ENCODE measurements at places on chromosomes 12 and 14.
A peak's percentile ranks its signal among the peaks of the same experiment; 100 is the strongest.

GRCh38 chr12:46268583-46269428 is at the start of gene SLC38A1:
Gene SLC38A1 (minus strand): TSS chr12:46269043. CDS start chr12:46239800, 29,243 bp downstream.
- peak; percentile 85 for DNase-seq

- no peak for DNase-seq
Measured at GRCh38 chr12:116564080-116564479, 4.9 kb downstream of the MAP1LC3B2 start.

- no peak for DNase-seq
Measured at GRCh38 chr12:3216726-3217682, 139.8 kb downstream of the TSPAN9 start.

DNA sequence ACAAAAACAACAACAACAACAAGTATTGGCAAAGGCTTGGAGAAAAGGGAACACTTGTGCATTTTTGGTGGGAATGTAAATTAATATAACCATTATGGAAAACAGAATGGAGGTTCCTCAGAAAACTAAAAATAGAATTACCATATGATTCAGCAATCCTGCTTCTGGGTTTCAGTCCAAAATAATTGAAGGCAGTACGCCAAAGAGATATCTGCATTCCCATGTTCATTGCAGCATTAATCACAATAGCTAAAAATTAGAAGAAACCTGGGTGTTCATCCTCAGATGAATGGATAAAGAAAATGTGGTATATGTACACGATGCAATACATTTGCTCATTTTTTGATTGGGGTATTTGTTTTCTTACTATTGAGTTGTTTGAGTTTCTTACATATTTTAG is 813.0 kb downstream of the NRXN3 start:
- DNase-seq: no peak

DNA sequence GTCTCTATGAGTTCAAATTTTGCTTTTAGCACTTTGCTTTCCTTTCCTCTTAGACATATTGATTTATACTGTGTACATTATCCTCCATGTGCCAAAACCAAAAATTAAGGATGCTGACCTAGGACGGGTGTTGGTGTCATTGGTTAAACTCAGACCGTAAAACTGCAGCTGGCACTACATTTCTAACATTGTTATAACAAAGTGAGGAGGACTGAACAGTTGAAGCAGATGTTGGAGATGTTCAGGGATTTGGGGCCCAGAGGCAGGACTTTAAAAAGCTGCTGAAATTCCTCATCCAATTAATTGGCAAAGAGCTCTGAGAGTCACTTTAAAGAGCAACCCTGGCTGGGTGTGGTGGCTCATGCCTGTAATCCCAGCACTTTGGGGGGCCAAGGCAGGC is 72.4 kb downstream of the TMTC1 start:
- DNase-seq: no peak

GRCh38 chr14:98290596-98290995 is 981.4 kb downstream of the BCL11B start:
- no peak for DNase-seq

DNA sequence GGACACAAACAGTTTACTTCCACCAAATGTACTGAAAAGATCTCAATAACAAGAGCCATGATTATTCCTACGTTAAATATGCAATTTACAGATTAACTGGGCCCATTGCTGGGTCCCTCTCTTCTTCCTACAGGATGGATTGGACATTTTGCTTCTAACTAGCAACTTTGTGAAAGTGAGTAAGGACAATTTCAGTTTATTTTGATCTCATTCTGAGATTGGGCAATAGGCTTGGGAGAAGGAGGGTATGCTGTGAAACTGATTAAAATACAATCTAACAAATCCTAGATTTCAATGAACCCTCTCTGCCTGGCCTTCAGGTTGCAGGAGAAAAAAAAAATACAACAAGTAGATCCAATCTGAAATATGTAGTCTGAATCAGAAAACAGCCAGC is 121.5 kb downstream of the PRKD1 start:
- no peak for DNase-seq

GRCh38 chr14:37143475-37143874 is 28.9 kb downstream of the SLC25A21 start:
- DNase-seq: no peak

- no peak for DNase-seq
Measured at GRCh38 chr12:116263844-116264243, 13.6 kb downstream of the MED13L start.

DNA sequence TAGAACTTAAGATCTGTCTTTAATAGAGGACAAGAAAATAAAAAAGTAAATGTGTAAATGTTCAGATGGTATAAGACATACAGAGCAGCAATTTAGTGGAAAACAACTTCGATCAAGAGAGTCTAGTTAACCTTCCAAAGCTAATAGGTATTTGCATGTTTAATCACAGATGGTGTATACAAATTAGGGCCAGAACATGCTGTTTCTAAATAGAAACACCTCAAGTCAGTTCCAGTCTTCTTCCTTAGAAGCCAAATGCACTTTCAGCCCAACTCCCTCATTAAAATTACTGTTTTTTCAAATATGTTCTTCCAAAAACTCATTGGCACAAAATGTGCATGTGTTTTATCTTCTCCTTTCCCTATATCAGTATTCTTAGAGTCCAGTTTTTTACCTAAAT is 604.4 kb downstream of the SLC6A15 start:
- no peak for DNase-seq

DNA sequence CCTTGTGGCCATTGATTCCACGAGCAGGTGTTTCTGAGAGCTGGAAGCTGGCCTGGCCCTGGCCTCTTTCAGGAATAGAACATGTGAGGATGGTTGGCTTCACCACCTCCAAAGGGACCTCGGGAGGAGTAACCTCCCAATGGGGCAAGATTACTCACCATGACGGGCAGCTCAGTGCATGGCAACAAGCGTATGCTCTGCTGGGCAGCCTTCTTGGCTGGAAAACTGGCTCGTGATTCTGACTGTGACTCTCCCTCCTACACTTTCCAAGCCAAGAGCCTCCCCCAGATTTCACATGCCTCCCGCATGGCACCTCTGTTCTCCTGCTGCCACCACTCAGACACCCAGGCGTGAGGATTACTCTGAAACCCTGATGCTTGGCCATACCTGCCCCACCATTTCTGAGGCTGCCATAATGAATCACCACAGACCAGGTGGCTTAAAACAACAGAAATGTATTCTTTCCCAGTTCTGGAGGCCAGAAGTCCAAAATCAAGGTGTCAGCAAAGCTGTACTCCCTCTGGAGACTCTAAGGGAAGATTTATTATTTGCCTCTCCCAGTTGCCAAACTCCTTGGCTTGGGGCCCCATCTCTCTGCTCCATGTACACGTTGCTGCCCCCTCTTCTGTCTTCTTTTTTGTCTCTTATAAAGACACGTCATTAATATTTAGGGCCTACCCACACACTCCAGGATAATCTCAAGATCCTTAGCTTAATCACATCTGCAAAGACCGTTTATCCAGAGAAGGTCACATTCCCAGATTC is 215.9 kb downstream of the CHST11 start:
- DNase-seq: no peak

GRCh38 chr12:11877869-11878780 is 192.6 kb upstream of the BCL2L14 start:
- peak; percentile 28 for DNase-seq

GRCh38 chr14:104341532-104342434 is 203.4 kb downstream of the KIF26A start:
- DNase-seq: peak; percentile 73

DNA sequence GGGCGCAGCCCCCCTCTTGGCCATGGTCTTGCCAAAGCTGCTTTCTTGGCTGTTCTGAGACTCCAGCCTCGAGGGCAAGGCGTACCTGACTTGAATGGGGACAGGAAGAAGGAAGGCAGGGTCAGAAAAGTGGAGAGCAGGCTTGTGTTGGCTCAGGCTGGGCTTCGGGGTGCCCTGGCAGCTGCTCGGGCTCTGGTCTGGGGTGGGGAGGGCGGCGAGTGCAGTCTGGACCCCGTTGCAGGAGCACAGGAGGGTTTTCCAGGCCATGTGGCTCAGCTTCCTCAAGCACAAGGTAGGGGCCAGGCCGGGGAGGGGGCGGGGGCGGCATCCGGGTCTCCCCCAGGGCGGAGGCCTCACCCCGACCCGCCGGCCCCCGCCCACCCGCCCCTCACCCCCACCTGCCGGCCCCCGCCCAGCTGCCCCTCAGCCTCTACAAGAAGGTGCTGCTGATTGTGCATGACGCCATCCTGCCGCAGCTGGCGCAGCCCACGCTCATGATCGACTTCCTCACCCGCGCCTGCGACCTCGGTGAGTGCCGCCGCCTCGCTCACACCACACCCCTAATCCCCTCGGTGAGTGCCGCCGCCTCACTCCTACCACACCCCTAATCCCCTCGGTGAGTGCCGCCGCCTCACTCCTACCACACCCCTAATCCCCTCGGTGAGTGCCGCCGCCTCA is 4.2 kb downstream of the NOC4L start:
- no peak for DNase-seq

DNA sequence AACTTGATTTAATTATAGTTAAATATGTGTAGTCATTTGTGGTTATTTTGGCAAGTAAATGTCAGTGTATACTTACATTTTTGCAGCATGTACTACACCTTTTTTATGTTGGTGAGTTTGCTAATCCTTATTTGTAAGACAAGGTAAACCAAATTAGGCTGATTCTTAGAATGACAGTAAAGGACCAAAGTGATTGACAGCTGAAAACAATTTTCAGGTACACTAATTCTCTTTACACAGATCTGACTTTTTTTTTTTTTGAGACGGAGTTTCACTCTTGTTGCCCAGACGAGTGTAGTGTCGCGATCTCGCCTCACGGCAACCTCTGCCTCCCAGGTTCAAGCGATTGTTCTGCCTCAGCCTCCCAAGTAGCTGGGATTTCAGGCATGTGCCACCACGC is 8.4 kb downstream of the SLC25A3 start:
- DNase-seq: no peak

GRCh38 chr12:98999559-98999958 is 354.5 kb downstream of the APAF1 start:
- no peak for DNase-seq

- DNase-seq: no peak
Measured at GRCh38 chr14:62694075-62694474, 351.2 kb downstream of the KCNH5 start.

DNA sequence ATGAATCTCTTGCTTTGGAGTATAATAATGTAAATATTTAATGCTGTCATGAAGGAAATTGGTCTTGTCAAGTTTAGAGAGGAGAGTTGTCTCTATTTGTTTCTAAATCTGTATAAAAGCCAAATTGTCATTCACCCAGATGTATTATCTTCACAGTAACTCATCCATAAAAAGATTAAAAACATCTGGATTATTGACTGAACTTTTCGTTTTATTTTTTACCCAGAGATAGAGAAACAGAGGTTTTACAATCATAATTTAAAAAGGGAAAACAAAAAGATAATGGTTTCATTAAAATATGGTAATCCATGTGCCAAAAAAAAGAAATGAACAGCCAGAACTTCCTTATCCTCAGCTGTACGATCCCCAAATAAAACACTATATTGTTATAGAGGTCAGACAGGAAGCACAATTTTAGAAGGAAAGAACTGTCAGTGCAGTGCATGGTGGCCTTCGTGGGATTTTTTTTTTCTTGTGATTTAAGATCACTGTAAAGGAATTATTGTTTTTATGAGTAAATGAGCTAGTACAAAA is 125.9 kb downstream of the ACSS3 start:
- no peak for DNase-seq

GRCh38 chr12:47707905-47708543 is 2.2 kb upstream of the RPAP3 start:
- DNase-seq: no peak

DNA sequence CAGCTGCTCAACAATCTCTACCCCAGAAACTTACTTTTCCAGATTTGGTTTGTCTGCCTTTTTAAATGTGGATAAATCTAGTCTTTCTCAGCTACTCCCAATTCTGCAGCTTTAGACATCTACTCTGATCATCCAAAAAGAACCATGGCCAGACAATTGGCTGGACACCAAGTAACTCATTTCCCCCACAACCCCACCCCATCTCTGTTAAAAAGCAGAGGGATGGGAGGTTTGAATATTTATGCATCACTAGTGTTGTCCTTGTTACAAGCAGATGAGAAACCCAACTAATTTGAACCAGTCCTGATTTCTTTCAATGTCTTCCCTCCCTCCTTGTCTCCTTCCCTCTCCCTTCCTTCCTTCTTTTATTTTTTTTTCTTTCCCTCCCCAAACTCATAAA is 391.9 kb downstream of the GALC start:
- no peak for DNase-seq

GRCh38 chr14:57771801-57772200 is 94.1 kb downstream of the SLC35F4 start:
- no peak for DNase-seq

DNA sequence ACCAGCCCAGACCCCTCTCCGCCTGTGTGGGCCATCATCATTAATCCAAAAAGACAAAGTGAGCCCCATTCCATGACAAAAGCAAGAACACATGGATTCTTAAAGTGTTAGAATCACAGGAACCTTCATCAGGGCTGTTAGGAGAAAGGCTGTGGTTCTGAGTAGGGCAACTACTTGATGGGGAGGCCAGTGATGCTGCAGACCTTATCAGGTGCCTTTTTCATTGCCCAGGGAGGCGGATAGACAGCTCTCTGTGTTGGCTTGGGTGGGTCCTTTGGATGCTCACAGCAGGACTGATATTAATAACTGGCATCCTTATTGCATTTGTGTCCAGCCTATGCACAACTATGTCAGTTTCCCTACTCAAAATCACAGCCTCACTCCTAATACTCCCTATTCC is 2.3 kb downstream of the HEBP1 start:
- DNase-seq: no peak

DNA sequence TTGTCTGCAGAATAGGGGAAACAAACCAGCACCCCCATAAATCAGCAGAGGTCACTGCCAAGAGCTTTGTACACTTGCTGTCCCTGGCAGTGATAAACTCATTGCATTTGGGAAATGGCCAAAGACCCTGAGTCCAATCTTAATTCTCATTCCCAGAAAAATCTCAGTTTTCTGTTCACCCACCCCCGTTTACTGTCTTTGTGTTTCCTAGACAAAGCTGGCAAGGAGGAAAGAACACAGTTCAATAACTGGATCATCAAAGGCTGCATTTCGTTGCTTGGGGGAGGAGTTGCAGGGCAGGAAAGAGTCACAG is 365.1 kb downstream of the DPF3 start:
- no peak for DNase-seq

GRCh38 chr12:41924111-41924510 is 220.6 kb downstream of the GXYLT1 start:
- DNase-seq: no peak

DNA sequence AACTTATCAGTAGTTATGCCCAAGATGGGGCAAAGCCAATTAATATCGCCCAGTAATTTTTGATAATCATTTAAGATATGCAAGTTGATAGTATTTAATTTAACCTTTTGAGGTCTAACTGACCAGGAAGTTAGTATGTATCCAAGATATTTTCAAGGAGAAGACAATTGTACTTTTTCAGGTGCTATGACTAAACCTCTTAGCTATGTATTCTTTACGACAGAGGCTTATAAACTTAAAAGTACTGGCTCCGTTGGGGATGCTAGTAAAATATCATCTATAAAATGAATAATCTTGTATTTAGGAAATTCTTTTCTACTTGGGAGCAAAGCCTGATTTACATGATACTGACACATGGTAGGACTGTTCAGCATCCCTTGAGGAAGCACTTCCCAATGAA is 40.3 kb downstream of the TMTC3 start:
- DNase-seq: no peak

GRCh38 chr14:50830044-50830931 is 674 bp downstream of the NIN start:
- DNase-seq: peak; percentile 87

GRCh38 chr12:64916411-64917261 is 92.2 kb downstream of the TBC1D30 start:
- no peak for DNase-seq

GRCh38 chr14:68603533-68604360 is 189.1 kb downstream of the ZFP36L1 start:
- no peak for DNase-seq

Measured in HAP-1 (cell line).